K562 (cell line): ENCODE measurements at places on chromosomes 2 and 18. TPM values are rescaled to one million over a fixed set of nuclear protein-coding genes. Genes with fewer than 3 reads are reported as not detected.

GRCh38 chr18:44424645-44425035, 256.0 kb upstream of the SETBP1 start:
- no peaks in the 10 kb centered on the region for H3K4me1 ChIP-seq
- H3K36me3 ChIP-seq = no peaks in the 10 kb centered on the region
- no peak overlapping the region for H3K4me3 ChIP-seq

The MDH1 gene
- 215 and 248 TPM in 2 replicates for total RNA-seq

DNA sequence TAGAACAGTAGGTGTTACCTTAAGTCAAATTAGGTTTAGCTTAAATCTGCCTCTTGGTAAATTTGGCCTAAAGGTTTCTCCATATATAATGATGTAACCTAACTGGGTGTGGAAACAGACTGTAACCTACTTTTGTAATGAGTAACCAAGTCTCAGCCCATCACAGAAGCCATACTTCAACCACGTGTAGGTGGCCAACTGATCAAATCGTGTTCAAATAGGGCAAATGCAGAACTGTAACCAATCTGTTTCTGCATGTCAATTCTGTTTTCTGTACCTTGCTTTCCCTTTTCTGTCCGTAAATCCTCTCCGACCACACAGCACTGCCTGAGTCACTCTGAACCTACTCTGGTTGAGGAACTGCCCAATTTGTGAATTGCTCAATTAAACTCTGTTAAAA, 34.0 kb upstream of the PLA2R1 start:
- DNase-seq = no peak
- no peak overlapping the region for H3K27ac ChIP-seq
- H3K27me3 ChIP-seq = no peaks in the 10 kb centered on the region; the same call in 1 of the 2 replicates
- H3K4me1 ChIP-seq = no peaks in the 10 kb centered on the region
- no peaks in the 10 kb centered on the region for H3K36me3 ChIP-seq

GRCh38 chr2:168841445-168841844, 39.0 kb downstream of the NOSTRIN start:
- no peak for DNase-seq
- H3K36me3 ChIP-seq = peaks cover 36% of the 10 kb centered on the region
- H3K4me1 ChIP-seq = no peaks in the 10 kb centered on the region
- no peaks in the 10 kb centered on the region for H3K27me3 ChIP-seq
- H3K27ac ChIP-seq = no peak overlapping the region
- no peak overlapping the region for H3K4me3 ChIP-seq

GRCh38 chr2:9145109-9145751, 61.4 kb upstream of the ASAP2 start:
- no peaks in the 10 kb centered on the region for H3K36me3 ChIP-seq
- H3K27me3 ChIP-seq = peaks cover 18% of the 10 kb centered on the region; the same call in 2 of the 3 replicates

DNA sequence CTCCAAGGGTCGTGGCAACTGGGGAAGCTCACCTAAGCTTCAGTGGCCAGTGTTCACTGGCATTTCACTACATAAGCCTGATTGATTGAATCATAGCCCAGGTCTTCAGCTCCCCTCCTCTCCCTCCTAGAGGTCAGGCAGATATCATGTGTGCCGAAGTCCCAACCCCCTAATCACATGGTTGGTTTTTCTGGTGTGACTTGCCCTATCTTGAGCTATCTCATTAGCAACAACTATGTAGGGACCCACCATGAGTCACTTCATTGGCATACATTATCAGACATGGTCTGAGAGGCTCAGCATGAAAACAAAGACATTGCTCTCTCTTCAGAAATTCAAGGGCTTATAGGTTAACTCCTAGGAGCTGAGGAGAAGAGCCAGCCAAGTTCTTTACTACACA, 76.8 kb downstream of the LYPD1 start:
- no peaks in the 10 kb centered on the region for H3K4me1 ChIP-seq
- no peaks in the 10 kb centered on the region for H3K27me3 ChIP-seq
- no peak overlapping the region for H3K27ac ChIP-seq
- DNase-seq = no peak

DNA sequence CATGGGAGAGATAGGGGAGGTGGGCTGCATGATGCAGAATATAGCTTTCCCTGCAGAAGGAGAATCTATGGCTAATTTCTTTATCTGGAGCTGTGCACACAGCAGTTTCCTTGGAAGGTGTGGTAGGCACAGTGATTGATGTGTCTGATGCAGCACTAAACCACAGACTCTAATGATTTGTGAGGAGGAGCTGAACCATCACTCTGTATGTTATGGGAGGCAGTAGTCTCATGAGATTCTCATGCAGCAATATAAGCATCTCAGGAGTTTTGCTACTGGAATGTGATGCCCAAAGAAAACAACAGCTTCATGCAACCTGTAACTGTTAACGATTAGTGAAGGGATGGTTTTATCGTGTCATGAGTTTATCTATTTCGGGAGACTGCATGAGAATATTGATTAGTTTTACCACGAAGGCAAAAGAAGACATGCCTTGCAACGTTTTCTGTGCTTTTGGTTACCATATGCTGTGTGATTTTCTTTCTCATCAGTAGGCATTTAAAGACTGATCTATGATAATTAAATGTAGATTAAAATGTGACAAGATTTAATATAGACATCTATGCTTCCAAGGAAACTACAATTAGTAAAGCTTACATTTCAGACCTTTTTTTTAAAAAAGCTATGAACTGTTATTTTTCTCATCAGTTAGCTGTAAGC, 286.8 kb downstream of the ARL6IP6 start:
- no peak for DNase-seq
- no peaks in the 10 kb centered on the region for H3K36me3 ChIP-seq
- no peak overlapping the region for H3K27ac ChIP-seq

GRCh38 chr2:210839450-210839849, 283.1 kb downstream of the CPS1 start:
- no peaks in the 10 kb centered on the region for H3K36me3 ChIP-seq
- H3K27ac ChIP-seq = no peak overlapping the region
- H3K4me3 ChIP-seq = no peak overlapping the region
- no peak for DNase-seq
- no peaks in the 10 kb centered on the region for H3K4me1 ChIP-seq

The DNAH7 gene
- total RNA-seq = 0.31 and 0.36 TPM in 2 replicates

The MEP1B gene
- not detected in 2 replicates for total RNA-seq

The ZSWIM2 gene
- total RNA-seq = not detected in 2 replicates

DNA sequence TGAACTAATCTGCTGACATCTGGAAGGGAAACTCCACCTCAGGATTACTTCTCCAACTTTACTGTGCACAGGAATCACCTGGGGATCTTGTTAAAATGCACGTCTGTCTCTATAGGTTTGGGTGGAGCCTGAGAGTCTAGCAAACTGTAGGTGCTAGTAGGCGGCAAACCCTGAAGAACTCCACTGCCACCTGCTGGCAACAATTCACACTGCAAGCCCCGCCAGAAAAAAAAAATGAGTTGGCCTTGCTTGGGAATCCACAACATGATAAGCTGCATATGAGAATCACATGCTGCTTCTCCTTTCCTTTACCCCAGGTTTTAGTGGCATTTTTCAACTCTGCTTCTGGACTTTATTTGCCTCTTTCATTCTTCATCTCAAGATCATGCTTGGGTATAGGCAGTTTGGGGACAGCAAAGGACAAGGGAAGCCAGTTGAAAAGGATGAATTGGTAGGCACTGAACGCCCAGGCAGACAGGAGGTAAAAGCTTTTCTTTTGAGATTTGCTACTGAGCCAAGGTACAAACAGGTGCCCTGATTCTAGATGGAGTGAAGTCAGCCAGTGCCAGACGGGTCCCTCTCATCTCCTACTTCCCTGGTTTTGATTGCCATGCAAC, 88.8 kb downstream of the VIT start:
- H3K4me1 ChIP-seq = no peaks in the 10 kb centered on the region; the same call in 1 of the 2 replicates
- no peak overlapping the region for H3K4me3 ChIP-seq
- no peak overlapping the region for H3K27ac ChIP-seq
- H3K36me3 ChIP-seq = no peaks in the 10 kb centered on the region

DNA sequence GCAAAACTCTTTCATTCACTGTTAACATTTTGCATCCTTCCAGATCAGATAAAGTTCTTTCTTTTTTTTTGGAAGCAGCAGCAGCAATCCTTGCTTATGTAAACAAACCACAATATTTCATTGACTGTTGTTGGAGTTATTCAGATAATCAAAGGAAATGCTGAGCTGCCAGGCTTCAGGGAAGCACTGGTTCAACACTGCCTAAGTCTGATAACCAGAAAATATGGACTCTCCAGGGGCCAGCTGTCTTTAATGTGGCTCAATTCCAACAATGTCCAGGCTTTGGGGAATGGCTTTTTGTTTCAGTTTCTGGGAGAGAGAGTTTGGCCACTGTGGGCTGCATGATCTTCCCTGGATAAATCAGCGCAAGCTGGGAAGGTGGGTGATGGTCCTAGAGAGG, 354.3 kb downstream of the AKAIN1 start:
- no peaks in the 10 kb centered on the region for H3K36me3 ChIP-seq
- H3K4me3 ChIP-seq = no peak overlapping the region
- no peaks in the 10 kb centered on the region for H3K4me1 ChIP-seq
- no peak overlapping the region for H3K27ac ChIP-seq

The SERPINB4 gene
- total RNA-seq = not detected in 2 replicates

The POTEI gene
- total RNA-seq = 3.7 and 3.9 TPM in 2 replicates

- DNase-seq = no peak
- H3K4me3 ChIP-seq = no peak overlapping the region
- no peaks in the 10 kb centered on the region for H3K36me3 ChIP-seq
- no peaks in the 10 kb centered on the region for H3K27me3 ChIP-seq
- no peak overlapping the region for H3K27ac ChIP-seq
- H3K4me1 ChIP-seq = no peaks in the 10 kb centered on the region
These were observed 206.4 kb upstream of the ARL4C start for GRCh38 chr2:234703258-234703657.

GRCh38 chr2:11013196-11013595, 101.5 kb downstream of the KCNF1 start:
- no peak overlapping the region for H3K27ac ChIP-seq
- DNase-seq = no peak
- peaks cover 44% of the 10 kb centered on the region for H3K27me3 ChIP-seq
- H3K4me3 ChIP-seq = no peak overlapping the region
- no peaks in the 10 kb centered on the region for H3K4me1 ChIP-seq
- H3K36me3 ChIP-seq = no peaks in the 10 kb centered on the region

DNA sequence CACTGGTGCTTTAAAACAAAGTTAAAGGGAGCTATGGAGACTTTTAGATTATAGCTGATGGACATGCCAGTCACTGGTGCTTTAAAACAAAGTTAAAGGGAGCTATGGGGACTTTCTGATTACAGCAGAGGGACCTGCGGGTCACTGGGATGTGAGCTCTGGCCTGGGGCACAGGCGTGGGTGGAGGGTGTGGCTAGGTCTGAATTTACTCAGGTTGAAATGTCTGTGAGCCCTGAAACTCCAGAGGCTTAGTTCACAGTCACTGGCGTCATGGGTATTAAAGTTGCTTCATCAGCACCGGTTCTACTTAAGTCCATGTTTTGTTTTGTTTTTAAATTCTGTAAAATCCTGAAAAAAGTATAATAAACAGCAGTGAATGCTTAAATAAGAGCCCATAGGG, 49.0 kb upstream of the TMEM18 start:
- no peak for DNase-seq
- no peak overlapping the region for H3K4me3 ChIP-seq
- H3K27me3 ChIP-seq = peaks cover 34% of the 10 kb centered on the region
- no peak overlapping the region for H3K27ac ChIP-seq
- H3K36me3 ChIP-seq = no peaks in the 10 kb centered on the region

The MYO7B gene
- not detected in 2 replicates for total RNA-seq

The SLC4A3 gene
- 0.04 and 0.31 TPM in 2 replicates for total RNA-seq

- no peak overlapping the region for H3K4me3 ChIP-seq
- H3K27me3 ChIP-seq = no peaks in the 10 kb centered on the region
- H3K27ac ChIP-seq = no peak overlapping the region
- no peaks in the 10 kb centered on the region for H3K4me1 ChIP-seq
These were observed 205.2 kb upstream of the LYPD1 start for GRCh38 chr2:132875193-132875592.

The CYS1 gene
- 0.11 TPM in 1 of 2 replicates, not detected in the other for total RNA-seq

- no peaks in the 10 kb centered on the region for H3K27me3 ChIP-seq
- no peak for DNase-seq
- H3K4me3 ChIP-seq = no peak overlapping the region
- no peaks in the 10 kb centered on the region for H3K4me1 ChIP-seq
- H3K36me3 ChIP-seq = no peaks in the 10 kb centered on the region
- H3K27ac ChIP-seq = no peak overlapping the region
These were observed 11.4 kb downstream of the CRYGD start for GRCh38 chr2:208112969-208113368.

DNA sequence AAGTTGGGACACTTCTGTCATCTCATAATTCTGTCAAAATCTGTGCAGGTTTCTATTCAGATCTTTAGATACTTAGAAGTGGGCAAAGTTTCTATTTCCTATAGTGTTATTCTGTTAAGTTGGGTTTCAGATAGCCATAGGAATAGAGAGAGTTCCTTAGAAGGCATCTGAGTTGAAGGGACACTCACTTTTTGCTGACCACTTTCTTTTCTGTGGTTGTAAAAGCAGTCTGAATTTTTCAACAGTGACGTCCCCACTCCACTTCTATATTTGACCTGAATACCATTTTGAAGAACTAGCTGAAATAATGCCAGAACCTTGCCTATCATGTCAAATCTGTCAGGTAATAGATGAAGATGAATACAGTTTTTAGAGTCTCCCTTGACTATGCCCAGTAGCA, 267.3 kb downstream of the SPAG16 start:
- no peaks in the 10 kb centered on the region for H3K4me1 ChIP-seq
- no peaks in the 10 kb centered on the region for H3K36me3 ChIP-seq
- no peak overlapping the region for H3K27ac ChIP-seq
- no peak for DNase-seq

DNA sequence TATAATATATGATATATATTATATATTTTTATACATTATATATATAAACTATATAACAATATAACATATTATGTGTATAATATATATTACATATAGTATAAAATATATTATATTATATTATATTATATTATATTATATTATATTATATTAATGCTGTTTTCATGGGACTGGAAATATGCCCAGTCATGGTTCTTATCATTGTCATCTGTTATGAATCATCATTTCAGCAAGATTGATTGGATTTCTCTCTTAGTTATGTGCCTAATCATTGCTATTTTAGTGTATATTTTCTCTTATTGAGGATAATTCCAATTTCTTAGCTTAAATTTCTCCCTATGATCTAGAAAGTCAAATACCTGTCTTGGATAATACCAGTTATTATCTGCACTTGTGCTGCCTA, 617.8 kb downstream of the TRIB2 start:
- H3K27ac ChIP-seq = no peak overlapping the region
- no peaks in the 10 kb centered on the region for H3K36me3 ChIP-seq
- H3K4me1 ChIP-seq = no peaks in the 10 kb centered on the region

GRCh38 chr2:120338015-120338414, 7.9 kb upstream of the INHBB start:
- H3K4me3 ChIP-seq = no peak overlapping the region
- H3K36me3 ChIP-seq = no peaks in the 10 kb centered on the region
- H3K4me1 ChIP-seq = no peaks in the 10 kb centered on the region
